ENCODE measurements at places on chromosomes 3 and 15.

DNA sequence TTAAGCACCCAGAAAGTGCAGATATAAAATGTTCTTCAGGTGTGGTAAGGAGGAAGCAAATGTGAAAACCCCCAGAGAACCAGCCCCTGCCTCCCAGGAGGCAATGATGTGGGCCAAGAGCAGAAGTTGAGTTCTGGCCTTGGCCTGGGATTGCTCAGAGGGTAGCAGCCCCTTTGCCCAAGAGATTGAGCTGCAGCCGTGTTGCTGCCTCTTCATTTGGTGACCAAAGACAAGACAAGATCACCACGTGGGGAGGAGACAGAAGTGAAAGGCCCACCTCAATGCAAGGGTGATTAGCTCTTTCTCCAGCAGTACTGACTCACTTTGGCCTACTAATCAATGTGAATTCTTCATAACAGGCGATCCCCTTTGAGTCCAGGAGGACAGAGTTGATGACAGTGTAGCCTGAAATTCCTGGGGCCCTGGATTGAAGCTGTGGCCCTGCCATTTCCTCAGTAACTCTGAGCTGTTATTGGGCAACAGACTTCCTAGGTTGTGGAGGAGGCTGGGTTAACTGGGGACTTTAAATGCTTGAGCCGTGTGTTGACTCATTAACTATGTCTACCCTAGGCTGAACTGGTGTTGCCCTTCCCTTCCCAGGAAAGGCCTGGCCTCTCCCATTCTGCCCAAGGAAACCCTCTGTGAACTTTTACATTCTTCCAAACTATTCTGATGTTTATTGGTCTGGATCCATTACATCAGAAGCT lies 86.5 kb downstream of the ST6GAL1 start:
- peaks cover 55% of the 10 kb centered on the region for H3K4me1 ChIP-seq
- no peak overlapping the region for H3K4me3 ChIP-seq
- H3K36me3 ChIP-seq: peaks cover 61% of the 10 kb centered on the region
- no peak overlapping the region for H3K27ac ChIP-seq

- DNase-seq: peak; percentile 21
- H3K36me3 ChIP-seq: no peaks in the 10 kb centered on the region
- peaks cover 1% of the 10 kb centered on the region for H3K4me1 ChIP-seq
- H3K4me3 ChIP-seq: no peak overlapping the region
- H3K27ac ChIP-seq: no peak overlapping the region
Measured at GRCh38 chr15:100341239-100341749, 481 bp downstream of the ADAMTS17 start.

DNA sequence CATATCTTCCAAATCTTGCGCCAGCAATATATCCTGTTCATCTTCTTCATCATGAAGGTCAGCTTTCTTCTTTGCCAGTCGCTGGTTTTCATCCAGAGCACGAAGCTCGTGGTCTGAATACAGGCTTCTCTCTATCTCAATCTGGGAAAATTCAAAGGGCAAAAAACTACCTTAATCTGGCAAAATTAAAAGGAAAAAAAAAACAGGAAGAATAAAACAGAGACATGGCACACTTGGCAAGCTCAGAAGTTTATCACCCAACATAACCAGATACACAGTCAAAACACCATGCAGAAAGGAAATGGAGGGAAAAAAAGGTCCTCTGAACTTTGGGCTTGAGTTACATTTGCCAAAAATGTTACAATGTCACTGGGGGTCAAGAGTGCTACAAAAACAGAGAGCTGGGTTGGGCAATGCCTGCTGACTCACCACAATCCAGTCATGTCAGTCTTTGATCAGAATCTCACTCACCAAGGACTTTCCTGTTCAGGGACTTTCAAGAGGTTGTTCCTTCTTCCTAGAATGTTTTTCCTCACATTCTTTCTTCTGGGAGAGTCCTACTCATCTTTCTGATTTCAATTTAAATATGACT lies 1.5 kb downstream of the MRPL46 start:
- H3K27ac ChIP-seq: peak overlapping the region; percentile 94
- peaks cover 43% of the 10 kb centered on the region for H3K36me3 ChIP-seq
- no peaks in the 10 kb centered on the region for H3K27me3 ChIP-seq
- no peak for DNase-seq
- H3K4me3 ChIP-seq: peak overlapping the region; percentile 96
- H3K4me1 ChIP-seq: peaks cover 23% of the 10 kb centered on the region

DNA sequence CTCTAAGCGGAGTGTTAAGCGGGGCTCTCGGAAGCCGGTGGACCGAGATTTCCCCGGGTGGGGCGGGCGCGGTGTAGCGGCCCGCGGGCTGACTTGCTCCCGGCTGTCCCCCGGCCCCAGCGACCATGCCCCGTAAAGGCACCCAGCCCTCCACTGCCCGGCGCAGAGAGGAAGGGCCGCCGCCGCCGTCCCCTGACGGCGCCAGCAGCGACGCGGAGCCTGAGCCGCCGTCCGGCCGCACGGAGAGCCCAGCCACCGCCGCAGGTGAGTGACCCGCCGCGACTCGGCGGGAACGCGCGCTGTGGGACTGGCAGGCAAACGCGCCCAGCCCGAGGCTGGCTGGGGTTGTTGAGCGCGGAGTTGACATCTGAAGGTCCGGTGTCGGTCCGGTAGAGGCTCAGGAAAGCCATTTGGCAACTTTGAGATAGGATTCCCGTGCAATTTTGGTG lies 1.3 kb downstream of the SMC4 start:
- peaks cover 44% of the 10 kb centered on the region for H3K4me1 ChIP-seq
- peak overlapping the region; percentile 99 for H3K27ac ChIP-seq
- H3K27me3 ChIP-seq: no peaks in the 10 kb centered on the region
- DNase-seq: peak; percentile 19
- peaks cover 53% of the 10 kb centered on the region for H3K36me3 ChIP-seq
- peak overlapping the region; percentile 92 for H3K4me3 ChIP-seq

GRCh38 chr3:134795746-134796280 lies 753 bp downstream of the EPHB1 start:
- H3K27ac ChIP-seq: no peak overlapping the region
- H3K27me3 ChIP-seq: peaks cover 50% of the 10 kb centered on the region
- H3K36me3 ChIP-seq: no peaks in the 10 kb centered on the region
- peaks cover 8% of the 10 kb centered on the region for H3K4me1 ChIP-seq
- H3K4me3 ChIP-seq: peak overlapping the region; percentile 81

DNA sequence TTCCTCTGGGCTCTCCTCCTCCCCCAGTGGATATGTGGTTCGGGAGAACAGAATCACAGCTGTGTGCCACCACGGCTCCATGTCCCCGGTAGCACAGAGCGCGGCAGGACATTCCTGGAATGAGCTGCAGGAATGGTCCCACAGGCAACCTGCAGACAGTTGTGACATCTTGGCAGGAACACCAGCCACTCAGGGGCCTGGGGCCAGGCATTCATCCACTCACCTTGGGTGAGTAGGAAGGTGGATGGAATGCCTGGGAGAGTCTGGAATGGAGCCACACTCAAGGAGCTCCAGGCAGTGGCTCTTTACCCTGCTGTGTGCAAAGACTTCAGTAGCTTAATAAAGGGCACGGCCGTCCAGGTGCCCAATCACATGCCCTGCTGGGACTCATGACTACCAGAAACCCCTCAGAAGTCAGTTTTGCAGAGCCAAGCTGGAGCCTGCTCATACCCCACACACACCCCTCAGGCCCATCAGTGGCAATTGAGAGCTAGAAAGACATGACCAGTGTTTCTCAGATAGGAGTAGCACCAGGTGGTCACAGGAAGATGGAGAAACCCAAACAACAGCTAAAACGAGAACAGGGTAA lies 117.3 kb upstream of the PRR20G start:
- no peaks in the 10 kb centered on the region for H3K36me3 ChIP-seq
- H3K27ac ChIP-seq: no peak overlapping the region
- H3K4me3 ChIP-seq: no peak overlapping the region
- no peak for DNase-seq

- DNase-seq: no peak
- no peaks in the 10 kb centered on the region for H3K36me3 ChIP-seq
- H3K4me3 ChIP-seq: no peak overlapping the region
- H3K27ac ChIP-seq: no peak overlapping the region
- H3K27me3 ChIP-seq: no peaks in the 10 kb centered on the region
Measured at GRCh38 chr3:36677331-36678007, 86.9 kb downstream of the DCLK3 start.
